Activated gamma-delta T cell treated with anti-CD3 and anti-CD28 coated beads, Interleukin-2, amount 50 U/mL, for 16 hours (primary cell): ENCODE measurements at places on chromosomes 1 and 21.

- DNase-seq, result no peak
Measured at GRCh38 chr1:169644297-169644696, 14.4 kb upstream of the SELP start.

DNA sequence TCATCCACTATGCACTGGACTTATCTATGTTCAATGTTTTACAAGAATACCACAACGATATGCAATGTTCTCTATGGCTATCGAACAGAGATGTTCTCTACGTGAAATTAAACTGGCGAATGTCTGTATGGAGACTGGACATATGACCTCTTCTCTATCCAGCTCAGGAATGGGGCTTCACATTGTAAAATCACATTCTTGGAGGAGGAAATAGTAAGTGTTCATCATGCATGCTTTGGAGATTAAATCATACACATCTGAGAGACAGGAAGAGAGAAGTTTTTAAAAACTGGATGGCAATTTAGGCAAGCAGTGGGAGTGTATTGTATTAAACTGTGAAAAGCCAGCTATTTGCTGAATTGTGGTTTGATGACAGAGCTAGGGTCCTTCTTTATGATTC, 47.9 kb upstream of the RGL1 start:
- DNase-seq, result no peak

DNA sequence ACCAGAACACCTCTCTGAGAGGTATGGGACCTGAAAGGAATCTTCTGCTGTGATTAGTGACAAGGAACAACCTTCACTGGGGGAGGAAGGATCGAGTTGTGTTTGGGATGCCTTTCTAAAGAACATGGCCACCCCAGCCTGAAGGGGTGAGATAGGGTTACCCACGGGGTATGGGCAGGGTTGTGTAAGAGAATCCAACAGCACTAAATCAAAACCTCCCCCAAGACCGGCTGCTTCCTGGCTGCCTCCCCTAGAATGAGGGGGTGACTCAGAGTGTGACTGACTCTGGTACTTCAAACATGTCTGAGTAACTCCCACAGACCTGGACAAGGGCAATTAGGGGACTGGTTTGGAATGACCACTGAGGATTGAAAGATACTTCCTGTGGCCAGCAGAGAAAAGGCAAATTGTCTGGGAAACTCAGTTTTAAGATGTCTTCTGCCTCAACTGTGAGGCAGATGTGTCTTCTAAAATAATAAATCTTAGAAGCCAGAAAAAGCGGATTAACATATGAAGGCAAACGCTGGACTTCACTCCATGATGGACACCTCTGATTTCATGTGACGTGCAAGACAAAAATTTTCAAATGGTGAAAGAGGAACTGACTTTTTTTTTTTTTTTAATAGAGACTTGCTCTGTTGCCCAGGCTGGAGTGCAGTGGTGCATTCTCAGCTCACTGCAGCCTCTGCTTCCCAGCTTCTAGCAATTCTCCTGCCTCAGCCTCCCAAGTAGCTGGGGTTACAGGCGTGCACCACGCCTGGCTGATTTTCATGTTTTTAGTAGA, 6.7 kb upstream of the PTPN14 start:
- DNase-seq, result no peak

DNA sequence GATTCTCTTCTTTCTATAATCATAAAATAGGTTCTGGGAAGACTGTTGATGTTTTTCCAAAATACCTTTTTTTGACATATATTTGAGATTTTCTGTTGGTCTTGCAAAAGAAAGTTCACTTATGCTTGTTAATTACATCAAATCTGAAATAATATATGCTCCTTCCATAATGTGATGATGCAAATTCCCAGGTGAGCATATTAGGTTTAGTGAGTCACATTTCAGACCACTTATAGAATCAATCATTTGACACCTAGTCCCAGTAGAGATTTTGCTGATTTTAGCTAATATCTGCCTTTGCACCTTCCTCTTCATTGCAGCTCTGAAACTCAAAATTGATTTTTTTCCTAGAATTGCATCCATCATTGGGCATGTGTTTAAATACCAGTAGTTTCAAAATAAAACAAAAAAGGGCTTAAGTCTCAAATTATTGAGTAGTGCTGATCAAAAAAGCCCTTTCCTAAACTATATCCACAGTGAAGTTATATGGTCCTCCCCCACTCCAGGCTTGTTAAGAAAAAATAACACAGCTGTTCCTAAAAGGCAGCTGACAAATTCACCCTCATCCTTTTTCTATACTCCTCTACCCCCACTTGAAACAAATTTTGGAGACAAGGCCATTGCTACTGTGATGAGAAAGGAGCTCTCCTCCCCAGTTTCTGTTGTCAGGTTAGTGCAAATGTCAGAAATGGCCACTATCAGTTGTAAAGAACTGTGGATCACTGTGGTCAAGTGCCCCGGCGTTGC, 37.1 kb upstream of the KCNQ4 start:
- DNase-seq, result no peak

GRCh38 chr1:2435746-2436355, 23.5 kb upstream of the PEX10 start:
- DNase-seq, result no peak

- no peak for DNase-seq
Measured at GRCh38 chr21:29557200-29557599, 258.5 kb downstream of the BACH1 start.

GRCh38 chr1:63537940-63538339, 14.6 kb downstream of the EFCAB7 start:
- DNase-seq, result no peak

GRCh38 chr1:23531562-23532094, 595 bp upstream of the E2F2 start:
- no peak for DNase-seq

GRCh38 chr1:58823481-58824010, 39.7 kb upstream of the JUN start:
- DNase-seq, result no peak

DNA sequence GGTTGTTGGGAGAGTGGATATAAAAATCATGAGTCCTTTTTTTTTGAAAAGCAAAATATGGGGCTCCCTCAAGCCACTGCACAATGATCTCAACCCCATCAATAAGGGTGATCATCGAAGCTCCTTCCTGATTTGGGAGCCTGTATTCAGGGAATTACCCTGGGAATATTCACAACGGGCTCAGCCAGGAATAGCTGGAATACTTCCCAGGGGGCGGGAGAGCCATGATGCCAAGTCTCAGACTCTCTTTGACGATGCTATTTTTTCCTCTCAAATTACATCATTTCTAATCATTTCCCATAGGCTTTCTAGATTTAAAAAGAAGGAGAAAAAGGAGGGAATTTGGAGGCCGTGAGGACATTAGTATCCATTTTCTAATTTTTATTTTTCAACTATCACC, 18.4 kb downstream of the OLIG1 start:
- no peak for DNase-seq

DNA sequence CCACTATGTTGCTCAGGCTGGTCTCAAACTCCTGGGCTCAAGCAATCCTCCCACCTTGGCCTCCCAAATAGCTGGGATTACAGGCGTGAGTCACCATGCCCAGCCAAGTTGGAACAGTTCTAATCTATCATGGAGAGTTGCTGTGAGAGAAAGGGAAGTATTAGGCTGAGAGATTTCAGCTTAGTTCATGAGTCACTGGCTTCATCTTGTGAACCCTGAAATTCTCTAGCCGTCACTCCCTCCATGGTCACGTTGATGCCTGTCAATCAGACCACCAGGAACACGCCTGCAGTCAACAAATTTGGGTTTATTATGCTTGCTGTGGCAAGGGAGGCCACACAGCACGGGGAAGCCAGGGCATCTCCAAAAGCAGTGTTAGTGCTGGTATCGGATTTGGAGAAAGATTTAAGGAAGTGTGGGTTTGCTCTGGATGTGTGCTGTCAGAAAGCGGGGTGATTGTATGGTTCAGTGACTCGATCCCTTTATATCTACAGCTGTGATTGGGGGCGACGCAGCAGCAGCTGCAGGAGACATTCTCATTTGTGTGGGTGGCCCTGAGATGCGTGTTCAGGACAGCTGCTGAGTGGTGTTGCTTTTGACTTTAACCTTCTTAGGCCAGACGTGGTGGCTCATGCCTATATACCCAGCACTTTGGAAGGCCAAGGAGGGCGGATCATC, 18.7 kb downstream of the UQCRHL start:
- no peak for DNase-seq

GRCh38 chr1:157110003-157110402, 10.4 kb upstream of the ETV3L start:
- DNase-seq, result no peak

GRCh38 chr21:45219517-45219916, 68.2 kb downstream of the POFUT2 start:
- DNase-seq, result no peak

DNA sequence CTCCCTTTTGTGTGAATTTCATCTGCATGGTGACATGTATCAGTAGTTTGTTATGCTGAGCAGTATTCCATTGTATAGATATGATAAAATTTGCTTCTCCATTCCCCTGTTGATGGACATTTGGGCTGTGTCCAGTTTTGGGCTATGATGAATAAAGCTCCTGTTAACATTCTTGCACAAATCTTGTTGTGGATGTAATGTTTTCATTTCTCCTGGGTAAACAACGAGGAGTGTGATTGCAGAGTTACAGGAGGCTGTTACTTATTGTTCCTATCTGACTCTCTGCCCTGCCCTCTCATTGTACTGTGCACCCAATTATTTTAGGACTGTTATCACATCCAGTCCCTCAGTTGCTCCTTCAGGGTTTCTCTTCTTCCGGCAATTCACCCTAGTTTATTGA, 24.2 kb downstream of the MAPKAPK2 start:
- no peak for DNase-seq

GRCh38 chr1:245685111-245685810, 530.5 kb downstream of the KIF26B start:
- no peak for DNase-seq

- DNase-seq, result no peak
Measured at GRCh38 chr1:19219451-19219850, 9.4 kb upstream of the UBR4 start.

GRCh38 chr1:235156740-235157139, 4.3 kb downstream of the RBM34 start:
- DNase-seq, result no peak

DNA sequence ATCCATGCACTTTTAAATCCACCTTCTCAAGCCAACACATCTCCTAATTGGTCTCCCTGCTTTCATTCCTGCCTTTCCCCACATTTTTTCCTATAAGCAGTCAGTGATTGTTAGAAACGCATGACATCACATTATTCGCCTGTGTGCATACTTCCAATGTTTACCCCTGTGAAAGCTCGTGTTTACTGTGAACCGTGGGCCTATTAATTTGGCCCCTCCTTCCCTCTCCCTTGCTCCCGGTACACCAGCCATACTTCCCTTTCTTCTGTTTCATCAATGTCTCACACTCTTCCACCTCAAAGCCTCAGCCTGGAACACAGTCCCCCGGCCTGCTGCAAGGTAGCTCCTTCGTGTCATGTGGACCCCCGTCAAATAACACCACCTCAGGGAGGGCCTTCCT, 9.1 kb downstream of the MTOR start:
- no peak for DNase-seq

DNA sequence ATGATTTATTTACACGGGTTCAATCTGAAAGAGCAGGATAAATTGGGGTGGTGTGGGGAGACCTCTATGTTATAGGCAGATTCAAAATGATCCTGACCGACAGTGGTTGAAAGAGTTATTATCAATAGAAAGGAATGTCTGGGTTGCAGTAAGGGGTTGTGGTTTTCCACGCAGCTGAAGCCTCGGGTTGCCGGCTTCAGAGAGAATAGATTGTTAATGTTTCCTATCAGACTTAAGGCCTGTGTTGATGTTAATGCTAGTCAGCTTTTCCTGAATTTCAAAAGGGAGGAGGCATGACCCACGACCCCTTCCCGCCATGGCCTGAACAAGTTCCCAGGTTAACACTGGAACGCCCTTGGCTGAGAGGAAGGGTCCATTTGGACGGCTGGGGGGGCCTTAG, 2.2 kb upstream of the UBE2J2 start:
- DNase-seq, result no peak

GRCh38 chr21:46480466-46480865, 21.8 kb downstream of the DIP2A start:
- DNase-seq, result no peak

DNA sequence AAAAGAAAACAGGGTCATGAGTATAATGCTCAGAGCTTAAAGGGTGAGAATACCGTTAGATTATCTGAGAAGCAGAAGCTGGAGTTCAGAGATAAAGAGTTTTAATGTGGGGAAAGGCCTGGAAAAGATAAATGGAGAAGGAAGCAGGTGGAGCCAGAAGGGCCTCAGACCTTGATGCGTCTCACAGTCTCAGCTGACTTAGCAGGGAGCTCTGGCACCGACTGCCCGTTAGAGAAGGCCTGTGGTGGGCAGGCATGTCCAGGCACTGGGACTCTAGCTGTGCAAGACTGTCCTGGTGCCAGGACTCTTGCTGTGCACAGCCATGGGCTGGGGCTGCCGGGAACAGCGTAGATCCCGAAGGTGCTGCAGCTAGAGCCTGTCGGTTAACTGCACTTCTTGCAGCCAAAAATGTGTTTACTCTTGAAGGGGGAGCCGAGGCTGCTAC, 3.8 kb upstream of the SLAMF9 start:
- no peak for DNase-seq

DNA sequence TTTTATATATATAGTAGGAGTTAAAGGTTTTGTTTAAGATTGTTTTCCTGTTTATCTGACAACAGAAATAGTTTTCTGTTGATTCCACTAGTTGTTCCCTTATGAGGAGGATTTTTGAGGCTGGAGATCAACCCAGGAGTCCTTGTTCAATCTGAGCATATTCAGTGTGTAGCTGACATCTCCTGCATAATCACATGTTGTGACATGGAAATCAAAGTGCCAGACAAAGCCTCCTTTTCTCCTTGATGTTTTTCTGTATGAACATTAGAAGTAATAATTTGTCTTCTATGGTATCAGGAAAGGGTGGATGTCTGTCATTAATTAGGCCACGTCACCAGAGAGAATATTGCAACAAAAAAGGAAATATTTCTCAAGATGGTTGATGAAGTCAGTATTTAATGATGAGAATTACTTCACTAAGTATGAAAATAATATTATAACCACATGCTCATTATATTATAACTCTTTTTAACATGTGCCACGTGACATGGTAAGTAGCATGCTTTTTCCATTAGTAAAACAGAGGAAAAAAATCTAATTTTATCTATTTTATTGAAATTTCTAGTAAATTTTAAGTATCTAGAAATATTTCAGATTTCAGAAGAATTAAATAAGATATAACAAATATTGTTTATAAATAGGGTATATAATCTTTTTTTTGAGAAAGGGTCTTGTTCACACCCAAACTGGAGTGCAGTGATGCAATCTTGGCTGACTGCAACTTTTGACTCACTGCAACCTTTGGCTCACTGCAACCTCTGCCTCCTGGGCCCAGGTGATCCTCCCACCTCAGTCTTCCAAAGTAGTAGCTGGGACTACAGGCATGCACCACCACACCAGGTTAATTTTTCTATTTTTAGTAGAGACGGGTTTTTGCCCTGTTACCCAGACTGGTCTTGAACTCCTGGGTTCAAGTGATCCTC, 223.5 kb downstream of the HMCN1 start:
- no peak for DNase-seq

GRCh38 chr21:41976611-41977010, 22.8 kb upstream of the C2CD2 start:
- no peak for DNase-seq

- no peak for DNase-seq
Measured at GRCh38 chr1:77421504-77422233, 139.8 kb downstream of the AK5 start.

- no peak for DNase-seq
Measured at GRCh38 chr21:44520326-44521300, 19.4 kb downstream of the KRTAP10-1 start.

- no peak for DNase-seq
Measured at GRCh38 chr1:20597650-20598049, 8.8 kb downstream of the CDA start.

- DNase-seq, result no peak
Measured at GRCh38 chr1:154788886-154789285, 81.2 kb downstream of the KCNN3 start.
